Mucosa of gallbladder (tissue), 1 donor: ENCODE measurements at places on chromosomes 4 and X. TPM values are rescaled to one million over a fixed set of nuclear protein-coding genes. Genes with fewer than 3 reads are reported as not detected.

DNA sequence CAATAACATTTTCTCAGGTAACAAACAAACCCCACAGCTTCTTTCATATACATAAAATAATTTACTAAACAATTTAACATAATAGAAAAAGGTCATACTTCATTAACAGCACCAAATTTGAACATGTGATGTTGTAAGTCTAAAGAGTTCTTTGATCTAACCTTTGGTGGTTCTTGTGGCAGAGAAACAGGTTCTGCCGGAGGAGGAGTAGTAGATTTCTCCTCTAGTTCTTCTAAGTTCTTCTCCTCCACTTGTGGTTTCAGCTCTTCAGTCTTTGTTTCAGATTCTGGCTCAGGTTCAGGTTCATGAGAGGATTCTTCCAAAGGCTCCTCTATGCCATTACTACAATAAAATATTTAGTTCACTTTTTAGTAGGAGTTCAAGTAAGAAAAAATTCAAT lies 18.3 kb downstream of the G3BP2 start:
- DNase-seq, result no peak

- no peak for DNase-seq
Observed at GRCh38 chrX:2697741-2698299, 6.7 kb downstream of the CD99 start.

Gene ARMCX4
- 12.7 TPM for total RNA-seq

GRCh38 chr4:145490361-145490760 lies 8.7 kb downstream of the SMAD1 start:
- no peak for DNase-seq
